ENCODE measurements at places on chromosomes 1 and 21. TPM values are rescaled to one million over a fixed set of nuclear protein-coding genes. Genes with fewer than 3 reads are reported as not detected.

The SYPL2 gene
- total RNA-seq, result not detected

The NEK2 gene
- 33.9 TPM for total RNA-seq

The PDE9A gene
- total RNA-seq, result 0.30 TPM

The BCAS2 gene
- total RNA-seq, result 56.2 TPM

The S100A2 gene
- 4.0 TPM for total RNA-seq

The ERG gene
- total RNA-seq, result 44.8 TPM

The MIS18A gene
- 16.2 TPM for total RNA-seq

The DISP3 gene
- total RNA-seq, result under 0.01 TPM

The NPHS2 gene
- not detected for total RNA-seq

The MTOR gene
- 28.9 TPM for total RNA-seq

The FGGY gene
- total RNA-seq, result 5.8 TPM

The FAM131C gene
- not detected for total RNA-seq

The DIO1 gene
- not detected for total RNA-seq

The CD247 gene
- not detected for total RNA-seq

The GRIK1 gene
- not detected for total RNA-seq

The USH2A gene
- not detected for total RNA-seq

The NUP210L gene
- not detected for total RNA-seq

The TMPRSS15 gene
- total RNA-seq, result not detected

The IGSF9 gene
- not detected for total RNA-seq

The ROR1 gene
- total RNA-seq, result 12.7 TPM

The TFF3 gene
- not detected for total RNA-seq

The CR1L gene
- total RNA-seq, result not detected

The SMIM1 gene
- not detected for total RNA-seq

The ACADM gene
- total RNA-seq, result 47.6 TPM

The LAD1 gene
- not detected for total RNA-seq

The SPRR2G gene
- total RNA-seq, result not detected

The CFAP107 gene
- not detected for total RNA-seq

The LCE1D gene
- not detected for total RNA-seq

The PER3 gene
- 2.3 TPM for total RNA-seq

The AHDC1 gene
- total RNA-seq, result 4.5 TPM

The C1orf185 gene
- total RNA-seq, result not detected

The EFNA4 gene
- total RNA-seq, result 9.7 TPM

The MIXL1 gene
- 0.32 TPM for total RNA-seq

The LDLRAD1 gene
- total RNA-seq, result not detected

The PGM1 gene
- 30.5 TPM for total RNA-seq

The RAB42 gene
- not detected for total RNA-seq

The ADCY10 gene
- under 0.01 TPM for total RNA-seq

The RGS5 gene
- 106 TPM for total RNA-seq

The FCGR3B gene
- total RNA-seq, result not detected

The IGSF5 gene
- not detected for total RNA-seq

The PKNOX1 gene
- total RNA-seq, result 5.5 TPM

The HSPB7 gene
- not detected for total RNA-seq

The DIRAS3 gene
- total RNA-seq, result 0.97 TPM

The ZNF593OS gene
- total RNA-seq, result not detected

The S100B gene
- total RNA-seq, result not detected

The LYPD8 gene
- total RNA-seq, result not detected

The GPR61 gene
- total RNA-seq, result not detected

The GJA8 gene
- total RNA-seq, result not detected
